ENCODE measurements at places on chromosomes 16 and 17.
A peak's percentile ranks its signal among the peaks of the same experiment; 100 is the strongest.

DNA sequence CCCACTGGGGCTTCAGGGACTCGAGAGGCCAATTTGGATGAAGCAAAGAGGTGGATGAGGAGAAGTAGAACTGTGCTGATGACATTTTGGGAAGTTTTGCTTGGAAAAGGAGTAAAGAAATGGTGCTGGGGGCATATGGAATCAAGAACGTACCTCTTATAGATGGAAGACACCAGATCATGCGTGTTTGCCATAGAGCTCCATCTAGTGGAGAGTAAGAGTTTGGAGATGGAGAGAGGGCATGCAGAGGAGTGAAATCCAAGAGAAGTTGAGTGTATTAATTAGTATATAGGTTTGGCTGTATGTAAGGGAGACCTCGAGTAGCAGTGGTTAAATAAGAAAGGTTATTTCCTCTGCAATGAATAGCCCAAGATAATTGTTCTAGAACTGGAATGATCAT, 56.0 kb downstream of the SHISA6 start:
- no peak for DNase-seq

GRCh38 chr16:4330277-4330874, 14.5 kb downstream of the GLIS2 start:
- peak; percentile 67 for DNase-seq

DNA sequence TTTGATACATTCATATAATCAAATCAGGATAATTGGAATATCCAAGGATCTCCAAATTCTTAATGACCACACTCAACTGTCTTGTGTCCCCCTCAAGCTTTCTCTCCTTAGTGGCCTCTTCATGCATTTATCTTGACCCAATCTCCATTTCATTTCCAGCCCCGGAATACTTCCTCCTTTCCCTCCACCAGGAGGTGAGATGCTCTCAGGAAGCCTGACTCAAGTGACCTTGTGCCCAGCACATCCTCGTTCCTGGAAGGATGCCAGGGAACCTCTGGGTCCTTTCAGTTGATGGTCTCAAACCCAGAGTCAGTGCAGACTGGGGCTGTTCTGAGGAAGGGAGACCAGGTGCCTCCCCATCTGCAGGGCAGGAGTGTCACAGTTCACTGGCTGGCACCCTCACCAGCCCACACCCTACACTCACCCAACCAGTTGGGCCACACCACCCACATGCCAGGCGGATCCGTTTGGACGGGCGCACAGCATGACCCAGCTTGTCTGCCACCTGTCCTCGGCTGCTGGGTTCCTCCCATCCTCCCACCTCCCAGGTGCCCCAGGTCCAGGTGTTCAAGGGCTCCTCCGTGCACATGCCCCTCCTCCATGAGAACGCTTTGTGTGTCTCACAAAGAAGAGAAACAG, 14.0 kb upstream of the EMP2 start:
- DNase-seq: no peak

- no peak for DNase-seq
Observed at GRCh38 chr16:30397776-30398660, 2.8 kb downstream of the ZNF48 start.

- DNase-seq: no peak
Observed at GRCh38 chr16:27373312-27373711, 28.7 kb upstream of the IL21R start.

- no peak for DNase-seq
Observed at GRCh38 chr16:13909069-13909468, 10.9 kb upstream of the ERCC4 start.

GRCh38 chr16:3074860-3075522, 9.6 kb downstream of the IL32 start:
- peak; percentile 61 for DNase-seq

GRCh38 chr17:71286625-71287024, 834.2 kb upstream of the SOX9 start:
- no peak for DNase-seq

DNA sequence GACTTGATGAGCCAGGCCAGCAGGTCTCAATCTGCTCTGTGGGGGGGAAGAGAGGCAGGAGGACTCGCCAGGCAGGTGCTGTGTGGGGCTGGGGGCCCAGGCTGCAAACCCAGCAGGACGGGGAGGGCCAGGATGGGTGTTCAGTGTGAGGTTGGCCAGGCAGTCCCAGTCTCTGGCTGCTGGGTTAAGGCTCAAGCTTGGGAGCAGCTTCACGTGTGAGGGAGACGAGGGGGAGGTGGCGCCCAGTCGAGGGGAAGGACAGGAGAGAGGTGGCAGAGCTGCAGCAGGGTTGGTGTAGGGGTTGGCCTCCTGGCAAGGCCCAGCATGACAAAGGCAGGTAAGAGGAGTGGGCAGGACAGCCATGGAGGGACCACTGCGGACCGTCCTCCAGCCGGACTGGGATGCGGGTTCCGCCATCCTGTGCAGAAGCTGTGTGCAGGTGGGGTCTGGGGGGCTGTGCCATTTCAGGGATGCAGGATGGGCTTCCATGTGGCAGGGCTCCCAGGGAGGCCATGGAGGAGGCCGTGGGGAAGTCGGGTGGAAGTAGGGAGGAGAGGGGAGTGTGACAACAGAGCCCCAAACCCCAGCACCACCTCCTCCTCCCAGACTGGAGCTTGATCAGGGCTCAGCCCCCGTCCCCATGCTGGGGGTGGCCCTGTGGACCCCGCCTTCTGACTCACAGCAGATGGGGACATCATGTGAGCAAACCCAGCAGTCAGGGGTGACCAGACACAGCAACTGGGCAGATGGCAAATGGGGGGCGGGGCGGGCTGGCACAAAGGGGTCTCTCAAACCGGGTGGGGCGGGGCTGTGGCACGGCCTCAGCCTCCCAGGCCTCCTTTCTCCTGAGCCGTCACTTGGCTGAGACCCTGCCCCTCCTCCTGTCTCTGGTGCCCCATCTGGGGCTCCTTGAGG, 2.8 kb downstream of the ADGRG1 start:
- no peak for DNase-seq

- DNase-seq: no peak
Observed at GRCh38 chr17:39751016-39751543, 13.3 kb downstream of the GRB7 start.

DNA sequence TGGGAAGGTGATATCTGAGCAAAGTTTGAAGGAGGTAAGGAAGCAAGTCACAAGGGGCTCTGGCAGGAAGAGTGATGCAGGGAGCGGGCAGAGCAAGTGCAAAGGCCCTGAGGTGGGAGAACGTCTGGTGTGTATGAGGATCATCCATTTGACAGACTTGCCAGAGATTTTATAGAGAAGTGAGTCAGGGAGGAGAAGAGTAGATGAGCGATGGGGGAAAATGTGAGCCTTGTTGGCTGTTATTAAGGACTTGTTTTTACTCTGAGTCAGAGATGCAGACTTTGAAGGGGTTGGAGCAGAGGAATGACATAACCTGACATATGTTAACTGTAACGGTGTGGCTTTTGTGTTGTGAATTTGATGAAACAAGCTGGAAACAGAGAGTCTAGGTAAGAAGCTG, 3.5 kb upstream of the CLEC10A start:
- no peak for DNase-seq

GRCh38 chr16:54160939-54161897, 125.4 kb downstream of the IRX3 start:
- no peak for DNase-seq

GRCh38 chr16:26830428-26831127, 236.1 kb upstream of the C16orf82 start:
- DNase-seq: no peak

- DNase-seq: no peak
Observed at GRCh38 chr17:20092261-20092867, 83.2 kb downstream of the SPECC1 start.

DNA sequence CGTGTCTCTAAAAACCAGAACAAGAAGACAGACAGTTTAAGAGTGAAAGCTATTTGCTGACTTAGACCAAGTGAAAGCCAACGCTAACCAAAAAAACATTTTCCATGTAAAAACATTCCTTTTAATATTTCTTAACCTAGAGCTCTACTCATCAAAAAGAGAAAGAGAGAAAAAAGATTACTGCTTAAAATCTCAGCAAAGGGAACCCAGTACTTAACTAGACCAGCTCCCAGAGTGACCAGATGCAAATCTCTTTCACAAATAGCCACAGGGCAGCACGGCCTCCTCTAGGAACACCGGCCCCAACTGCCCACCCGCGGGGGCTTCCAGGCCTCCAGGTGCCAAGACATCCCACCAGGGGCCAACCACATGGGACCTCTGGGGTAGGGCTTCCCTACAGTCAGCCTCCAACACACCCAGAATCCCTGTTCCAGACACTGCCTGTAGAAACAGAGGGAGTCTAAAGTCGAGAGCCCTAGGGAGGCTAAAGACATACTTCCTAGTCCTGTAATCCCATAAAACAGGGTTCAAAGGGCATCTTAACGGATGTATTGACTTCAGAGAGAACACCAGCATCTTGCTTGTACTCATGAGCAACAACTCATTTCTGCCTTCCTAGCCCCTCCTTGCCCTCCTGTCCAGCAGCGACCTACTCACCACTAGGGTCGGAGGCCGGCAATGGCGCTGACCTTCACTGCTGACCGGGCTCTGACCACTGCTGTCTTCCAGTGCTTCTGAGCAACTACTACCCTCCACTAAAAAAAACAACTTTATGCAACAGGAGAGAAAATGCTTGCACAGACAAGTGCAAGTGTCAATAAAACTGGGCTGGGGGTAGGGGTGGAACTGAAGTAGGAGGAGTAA, 21.3 kb downstream of the ZCCHC14 start:
- no peak for DNase-seq

- no peak for DNase-seq
Observed at GRCh38 chr17:11105141-11105540, 135.9 kb upstream of the SHISA6 start.

- no peak for DNase-seq
Observed at GRCh38 chr17:6712058-6712853, 913 bp downstream of the SLC13A5 start.

- no peak for DNase-seq
Observed at GRCh38 chr16:3625911-3626732, 14.7 kb upstream of the SLX4 start.

GRCh38 chr16:19882646-19883045, 2.0 kb downstream of the GPRC5B start:
- no peak for DNase-seq

- no peak for DNase-seq
Observed at GRCh38 chr16:84505249-84506187, 1.1 kb upstream of the MEAK7 start.

GRCh38 chr16:4309833-4310266, 6.0 kb upstream of the GLIS2 start:
- DNase-seq: peak; percentile 50

DNA sequence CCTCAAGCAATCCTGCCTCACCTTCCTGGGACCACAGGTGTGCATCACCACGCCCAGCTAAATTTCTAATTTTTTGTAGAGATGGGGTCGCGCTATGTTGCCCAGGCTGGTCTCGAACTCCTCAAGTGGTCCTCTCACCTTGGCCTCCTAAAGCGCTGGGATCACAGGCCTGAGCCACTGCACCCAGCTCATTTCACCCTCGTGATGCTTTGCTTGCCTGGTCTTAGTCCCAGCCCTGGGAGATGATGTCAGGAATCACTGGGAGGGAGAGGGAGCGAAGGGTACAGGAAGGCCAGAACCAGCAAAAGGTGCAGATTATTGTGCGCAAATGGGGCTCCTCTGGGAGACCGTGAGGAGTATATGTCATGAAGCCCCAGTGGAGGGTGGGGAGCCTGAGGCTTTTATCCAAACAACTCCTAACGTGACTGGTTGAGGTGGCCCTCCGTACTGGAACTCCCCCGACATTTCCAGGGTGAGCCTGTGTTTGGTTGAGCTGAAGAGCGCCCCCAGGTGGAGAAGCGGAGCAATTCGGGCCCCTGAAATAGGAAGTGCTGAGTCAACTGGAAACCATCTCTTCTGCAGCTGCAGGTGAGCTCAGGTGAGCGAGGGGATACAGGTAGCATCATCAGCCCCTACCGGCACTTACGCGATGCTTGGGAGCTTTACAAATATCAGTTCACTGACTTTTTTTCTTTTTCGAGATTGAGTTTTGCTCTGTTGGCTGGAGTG, 41.2 kb upstream of the HAPSTR1 start:
- no peak for DNase-seq

DNA sequence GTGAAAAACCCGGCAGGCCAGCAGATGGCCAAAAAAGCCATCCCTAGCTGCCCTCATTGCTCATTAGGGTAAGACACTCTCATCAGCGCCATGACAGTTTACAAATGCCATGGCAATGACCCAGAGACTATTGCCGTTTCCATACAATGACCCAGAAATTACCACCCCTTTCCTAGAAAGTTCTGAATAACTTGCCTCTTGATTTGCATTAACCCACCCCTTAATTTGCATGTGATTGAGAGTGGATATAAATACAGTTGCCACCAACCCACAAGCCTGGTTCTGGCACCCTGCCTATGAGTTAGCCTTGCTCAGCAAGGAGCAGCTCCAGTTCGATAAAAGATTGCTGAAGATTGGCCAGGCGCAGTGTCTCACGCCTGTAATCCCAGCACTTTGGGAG, 16.1 kb upstream of the C16orf54 start:
- no peak for DNase-seq

GRCh38 chr16:28105297-28105696, 41.8 kb upstream of the GSG1L start:
- no peak for DNase-seq

GRCh38 chr16:48479329-48479728, 94.1 kb upstream of the SIAH1 start:
- no peak for DNase-seq

DNA sequence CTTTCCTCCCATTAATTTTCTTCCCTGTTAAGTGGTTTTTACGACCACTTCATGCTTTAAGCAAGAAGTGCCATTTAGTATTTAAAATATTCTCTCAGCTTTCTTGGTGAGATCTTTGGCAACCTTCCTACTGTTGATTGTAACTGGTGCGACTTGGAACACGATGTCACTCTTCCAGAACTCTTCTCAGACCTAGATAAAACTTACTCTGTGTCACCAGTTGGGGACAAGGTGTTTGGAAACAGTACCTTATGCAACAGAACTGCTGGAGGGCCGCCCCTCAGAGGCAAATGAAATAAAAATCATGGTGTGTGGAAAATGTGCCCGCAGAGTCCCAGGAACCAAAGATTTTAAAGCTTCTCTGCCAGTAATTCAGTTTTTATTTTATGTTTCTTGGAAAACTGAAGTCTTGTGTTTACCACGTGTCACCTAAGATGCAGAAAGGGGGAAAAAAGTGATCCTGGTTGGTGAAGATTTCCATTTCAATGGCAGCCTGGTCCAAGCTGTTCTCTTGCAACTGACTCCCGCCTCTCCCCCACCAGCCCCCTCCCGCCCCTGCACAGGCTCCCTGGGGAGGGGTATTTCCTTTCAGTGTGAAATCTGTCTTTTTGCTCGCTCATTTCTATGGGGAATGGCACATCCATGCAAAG, 7.2 kb upstream of the HSD11B2 start:
- no peak for DNase-seq

GRCh38 chr17:17170346-17170985, 35.7 kb downstream of the PLD6 start:
- no peak for DNase-seq

- no peak for DNase-seq
Observed at GRCh38 chr16:84683691-84684591, 15.9 kb upstream of the USP10 start.

GRCh38 chr16:75105306-75106061, 11.1 kb downstream of the LDHD start:
- DNase-seq: no peak

DNA sequence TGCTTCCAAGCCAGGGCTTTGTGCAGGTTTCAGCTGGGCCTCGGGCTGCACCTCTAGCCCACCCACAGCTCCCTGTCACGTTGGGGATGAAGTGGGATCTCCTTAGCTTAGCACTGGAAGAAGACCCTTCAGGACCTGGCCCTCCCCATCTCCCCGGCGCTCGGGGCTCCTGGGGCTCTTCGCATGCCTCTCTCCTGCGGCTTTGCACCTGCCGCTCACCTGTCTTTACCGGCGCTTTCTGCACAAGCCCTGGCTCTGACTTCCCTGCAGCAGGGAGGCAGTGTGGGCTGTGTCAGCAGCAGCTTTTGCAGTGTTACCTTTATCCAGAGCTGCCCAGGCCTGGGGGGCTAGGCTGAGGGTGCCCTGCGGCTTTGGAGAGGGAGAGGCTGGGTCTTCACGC, 52.3 kb downstream of the NT5M start:
- DNase-seq: no peak

Measured in activated CD4-positive, alpha-beta T cell treated with anti-CD3 and anti-CD28 coated beads for 4 hours (primary cell).